ENCODE measurements at places on chromosomes 4 and X.

GRCh38 chrX:140766024-140766611, 56.6 kb downstream of the LINC00632 start:
- no peak for DNase-seq

DNA sequence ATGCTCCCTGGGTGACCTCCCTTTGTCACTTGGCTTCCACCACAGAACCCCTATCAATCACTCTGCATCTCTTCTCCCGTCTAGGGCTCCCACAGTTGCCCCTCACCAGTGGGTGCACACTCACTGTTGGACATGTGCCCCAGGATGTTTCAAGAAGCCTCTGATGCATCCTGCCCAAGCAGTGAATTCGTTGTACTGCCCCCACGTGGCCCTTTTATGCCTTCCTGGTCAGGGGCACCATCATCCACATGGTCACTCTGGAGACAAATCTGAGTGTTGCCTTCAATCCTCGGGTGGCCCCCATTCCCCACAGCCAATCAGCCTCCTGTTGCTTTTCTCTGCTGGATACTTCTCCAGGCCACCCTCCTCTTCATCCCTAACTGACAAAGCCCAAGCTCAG, 12.2 kb downstream of the ITIH6 start:
- DNase-seq: no peak

DNA sequence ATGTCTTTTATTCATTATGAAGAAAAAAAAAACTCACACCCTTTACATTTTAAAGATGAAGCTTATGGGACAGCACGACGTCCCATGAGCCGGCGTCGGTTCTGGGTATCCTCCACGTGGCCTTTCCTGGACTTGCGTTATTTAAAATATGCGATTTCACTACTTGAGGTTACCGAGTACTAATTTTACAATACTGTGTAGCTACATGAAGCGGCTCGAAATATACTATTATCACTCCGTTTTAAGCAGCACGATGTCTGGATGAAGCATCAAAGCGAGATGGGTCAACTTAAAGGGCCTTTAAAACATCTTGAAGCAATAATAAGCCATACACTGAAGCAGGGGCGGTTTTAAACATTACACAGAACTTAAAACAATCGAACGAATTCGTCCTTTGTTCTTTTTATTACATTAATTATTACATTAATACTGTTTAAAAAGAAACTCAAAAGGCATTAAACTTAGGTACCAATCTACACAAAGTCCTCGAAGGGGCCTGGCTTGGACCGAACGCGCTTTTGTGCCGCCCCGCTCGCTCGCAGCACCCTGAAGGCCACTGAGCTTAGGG, 1.4 kb upstream of the KLF3 start:
- no peak for DNase-seq

- no peak for DNase-seq
Observed at GRCh38 chr4:20046179-20046578, 205.5 kb upstream of the SLIT2 start.

DNA sequence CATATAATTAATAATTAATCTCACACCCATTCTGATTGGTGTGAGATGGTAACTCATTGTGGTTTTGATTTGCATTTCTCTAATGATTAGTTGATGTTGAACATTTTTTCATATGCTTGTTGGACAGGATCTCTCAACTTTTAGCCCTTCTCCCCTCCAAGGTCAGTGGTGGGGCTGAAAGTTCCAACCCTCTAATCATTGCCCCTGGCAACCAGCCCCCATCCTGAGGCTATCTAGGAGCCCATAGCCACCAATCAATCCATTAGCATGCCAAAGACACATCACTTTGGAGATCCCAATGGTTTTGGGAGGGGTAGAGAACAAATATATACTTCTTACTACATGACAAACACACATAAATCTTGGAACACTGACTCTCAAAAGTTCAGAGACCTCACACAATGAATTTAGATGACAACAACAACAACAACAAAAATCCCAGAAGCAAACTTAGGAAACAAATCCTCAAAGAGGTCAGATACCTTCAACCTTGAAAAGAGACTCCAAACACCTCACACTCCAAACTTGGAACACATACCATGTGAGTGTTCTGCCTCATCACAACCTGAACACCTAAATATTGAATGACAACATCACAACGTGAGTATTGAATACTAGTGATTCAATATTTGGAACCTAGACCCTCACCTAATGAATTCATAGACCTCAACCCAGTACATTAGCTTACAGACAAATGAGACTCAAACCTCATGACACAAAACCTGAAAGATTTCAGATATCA, 19.0 kb upstream of the PAGE4 start:
- DNase-seq: no peak

GRCh38 chr4:53684136-53685130, 93.1 kb upstream of the LNX1 start:
- no peak for DNase-seq
